ENCODE measurements at places on chromosomes 6 and 20.

DNA sequence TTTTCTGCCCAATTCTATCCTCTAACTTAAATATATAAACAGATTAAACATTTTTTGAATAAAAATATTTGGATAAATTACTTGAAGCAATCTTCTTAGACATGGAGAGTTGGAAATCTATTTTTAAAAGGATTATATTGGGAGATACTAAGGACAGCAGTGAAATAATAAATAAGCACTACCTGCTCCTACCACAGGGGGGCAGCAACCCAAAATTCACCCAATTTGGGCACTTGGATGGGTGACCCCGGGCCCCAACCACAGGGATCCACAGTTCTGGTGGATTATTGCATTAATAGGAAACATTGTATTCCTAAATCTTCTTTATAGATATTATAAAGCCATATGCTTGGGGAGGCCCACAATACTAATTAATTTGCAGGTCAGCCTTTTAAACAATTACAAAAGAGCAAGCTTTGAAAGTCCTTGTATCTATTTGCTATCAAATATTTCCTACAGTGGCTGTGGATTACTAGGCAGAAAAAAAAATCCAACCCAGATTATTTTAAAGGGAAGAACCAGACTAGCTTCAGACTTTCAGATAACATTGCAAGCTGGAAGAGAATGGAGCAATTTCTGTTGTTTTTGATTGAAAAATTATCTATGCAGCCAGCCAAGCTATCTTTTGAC is 66.4 kb upstream of the PDE10A start:
- DNase-seq, result no peak

DNA sequence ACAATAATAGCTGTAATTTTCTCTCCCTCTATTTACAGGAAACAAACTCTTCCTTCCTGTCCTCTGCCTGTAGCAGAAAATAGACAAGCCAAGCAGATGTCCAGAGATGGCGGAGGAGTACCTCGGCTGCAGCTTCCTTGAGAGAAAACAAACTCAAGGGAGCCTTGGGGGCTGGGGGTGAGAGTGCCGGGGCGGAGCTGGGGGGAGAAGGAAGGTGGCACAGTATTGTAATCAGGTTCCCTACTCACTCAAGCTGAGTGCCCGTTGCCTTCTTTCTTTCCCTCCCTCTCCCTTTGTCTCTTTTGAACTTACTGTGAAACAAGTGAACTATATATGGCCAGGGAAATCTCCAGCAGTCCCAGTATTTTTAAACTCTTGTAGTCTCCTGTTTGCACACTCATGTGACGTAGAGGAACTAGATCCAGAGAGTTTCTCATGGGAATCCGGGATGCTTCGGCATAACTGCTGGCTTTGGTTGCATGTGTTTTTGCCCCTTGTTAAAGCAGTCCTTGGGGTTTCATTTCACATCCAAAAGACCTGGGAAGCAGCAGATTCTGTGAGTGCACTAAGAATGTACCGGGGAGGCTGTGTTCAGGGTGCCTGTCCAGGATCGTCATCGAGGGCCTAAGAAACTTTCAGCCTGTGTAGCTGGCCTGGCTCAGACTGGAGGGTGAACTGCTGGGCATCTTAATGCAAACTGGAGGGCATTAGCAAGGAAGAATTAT is 44.6 kb upstream of the HDDC2 start:
- no peak for DNase-seq

- no peak for DNase-seq
These were observed 361.3 kb downstream of the CD109 start for GRCh38 chr6:74057326-74057725.

GRCh38 chr20:38200646-38201045 is 35.6 kb upstream of the TGM2 start:
- DNase-seq, result no peak

DNA sequence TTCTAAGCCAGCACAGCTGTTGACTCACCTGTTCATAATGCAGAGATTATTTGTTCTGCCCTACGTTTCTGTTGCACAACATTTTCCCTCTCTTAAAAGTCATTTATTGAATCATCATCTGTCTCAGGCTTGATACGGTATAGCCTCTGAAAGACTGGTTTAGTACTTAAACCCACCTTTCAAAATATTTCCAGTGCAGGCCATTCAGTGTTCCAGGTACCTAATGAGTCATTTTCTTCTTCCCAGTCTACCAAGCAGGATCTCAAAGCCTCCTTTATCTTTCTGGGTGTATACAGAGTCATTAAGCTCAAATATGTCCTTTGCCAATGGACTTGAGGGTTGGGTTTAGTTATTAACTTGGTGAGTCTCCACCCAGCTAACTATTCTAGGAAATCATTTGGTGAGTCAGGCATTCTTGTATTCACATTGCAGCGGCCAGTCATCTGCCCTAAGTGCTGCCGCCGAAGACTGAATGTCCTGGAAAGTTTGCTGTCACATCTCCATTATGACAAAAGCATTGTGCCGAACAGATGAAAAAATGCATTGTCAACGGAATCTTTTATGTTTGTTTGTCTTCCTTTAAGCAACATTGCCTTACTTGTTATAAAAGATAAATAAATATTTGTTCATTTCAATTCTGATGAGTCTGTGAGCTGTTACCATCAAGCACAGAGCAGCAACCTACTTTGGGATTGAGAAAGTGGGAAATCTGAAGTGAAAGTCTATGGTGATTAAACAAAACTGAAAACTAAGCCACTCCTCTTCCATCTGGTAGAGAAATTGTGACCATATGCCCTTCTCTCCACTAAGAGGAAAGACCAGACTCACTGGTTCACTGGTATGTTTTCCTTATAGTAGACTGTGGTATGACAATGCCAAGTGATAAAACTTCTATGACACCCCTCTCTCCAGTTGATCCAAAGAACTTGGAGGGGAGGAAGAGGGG is 14.3 kb upstream of the FAM135A start:
- no peak for DNase-seq

GRCh38 chr20:36527331-36528125 is 13.8 kb upstream of the MYL9 start:
- DNase-seq, result no peak

- DNase-seq, result no peak
These were observed 15.6 kb downstream of the SLC13A3 start for GRCh38 chr20:46635514-46636136.

GRCh38 chr6:108610957-108611586 is 50.4 kb downstream of the FOXO3 start:
- DNase-seq, result no peak

- DNase-seq, result no peak
These were observed 10.5 kb downstream of the SOX4 start for GRCh38 chr6:21604081-21604480.

DNA sequence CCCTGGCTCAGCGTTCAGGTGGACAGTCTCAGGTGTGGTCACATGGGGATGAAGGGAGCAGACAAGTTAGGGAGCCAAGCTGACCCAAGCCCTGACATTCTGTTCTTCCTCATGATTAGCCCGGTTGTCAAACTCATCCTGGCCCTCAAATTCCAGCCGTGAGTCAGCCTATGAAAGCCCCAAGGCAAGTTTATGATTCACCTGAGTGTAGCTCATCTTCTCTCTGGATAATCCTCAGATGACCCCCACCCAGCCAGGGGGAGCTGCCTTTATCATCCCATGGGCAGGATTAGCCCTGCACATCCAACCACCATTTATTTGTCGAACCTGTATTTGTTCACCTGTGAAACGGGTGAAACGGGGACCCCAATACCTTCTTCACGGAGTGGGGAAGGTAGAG is 161.9 kb downstream of the DHX35 start:
- DNase-seq, result no peak

GRCh38 chr6:25548451-25548850 is 103.6 kb upstream of the SCGN start:
- no peak for DNase-seq

DNA sequence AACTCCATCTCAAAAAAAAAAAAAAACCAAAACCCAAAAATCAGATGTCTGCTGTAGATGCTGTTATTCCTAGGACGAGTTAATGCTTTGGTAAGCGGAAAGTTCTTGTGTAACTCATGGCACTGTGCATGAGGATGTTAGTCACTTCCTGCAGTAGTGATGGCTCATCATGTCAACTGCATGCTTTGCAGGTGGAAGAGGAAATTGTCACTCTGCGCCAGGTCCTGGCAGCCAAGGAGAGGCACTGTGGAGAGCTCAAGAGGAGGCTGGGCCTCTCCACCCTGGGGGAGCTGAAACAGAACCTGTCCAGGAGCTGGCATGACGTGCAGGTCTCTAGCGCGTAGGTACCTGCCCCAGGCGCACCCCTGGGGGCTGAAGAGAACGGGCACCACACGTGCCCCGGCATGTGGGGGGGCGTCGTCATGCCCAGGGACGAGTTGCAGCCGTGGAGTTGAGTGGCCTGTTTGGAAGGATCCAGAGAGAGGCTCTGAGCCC is 8.5 kb downstream of the TPD52L2 start:
- DNase-seq, result no peak

Measured in C1 segment of cervical spinal cord (tissue), 14 donors.